ENCODE measurements at places on chromosomes 4 and X.

- no peak for DNase-seq
Measured at GRCh38 chrX:39930786-39931528, 166.8 kb downstream of the BCOR start.

DNA sequence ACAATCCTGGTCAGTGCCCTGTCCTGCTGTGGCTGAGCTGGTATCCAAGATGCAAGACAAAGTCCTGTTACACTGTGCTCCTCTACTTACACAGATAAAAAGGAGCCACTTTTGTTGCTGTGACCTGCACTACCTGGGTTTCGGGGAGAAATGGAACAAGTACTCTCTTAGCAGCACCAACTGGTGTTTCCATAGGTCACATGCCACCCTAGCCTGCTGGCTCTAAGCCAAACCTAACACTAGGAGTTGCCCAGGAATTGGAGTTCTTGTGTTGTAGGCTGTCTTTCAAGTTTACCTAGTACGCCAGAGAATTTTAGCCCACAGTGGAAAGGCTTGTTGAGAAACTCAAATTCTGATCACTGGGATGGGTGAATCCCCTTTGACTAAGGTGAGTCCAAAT is 727.4 kb downstream of the FAM133A start:
- no peak for DNase-seq

DNA sequence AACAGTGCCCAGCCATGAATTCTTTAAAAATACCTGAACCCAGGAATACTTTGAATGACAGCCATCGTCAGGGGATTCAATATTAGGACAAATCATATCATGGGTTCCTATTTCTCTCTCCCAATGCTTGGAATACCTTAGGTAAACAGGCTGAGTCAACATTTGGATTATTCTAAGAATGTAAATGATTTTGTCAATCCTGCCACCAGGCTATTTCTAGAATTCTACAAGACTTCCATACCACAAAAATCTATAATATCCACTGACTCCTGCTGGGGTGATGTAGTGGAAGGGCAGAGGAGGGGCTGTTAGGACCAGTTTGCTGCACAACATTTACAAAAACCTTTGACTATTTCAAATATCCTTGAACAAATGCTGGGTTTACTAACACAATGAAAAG is 65.2 kb downstream of the IGFBP7 start:
- no peak for DNase-seq

- no peak for DNase-seq
Measured at GRCh38 chrX:102650903-102651241, 411 bp upstream of the GPRASP1 start.

DNA sequence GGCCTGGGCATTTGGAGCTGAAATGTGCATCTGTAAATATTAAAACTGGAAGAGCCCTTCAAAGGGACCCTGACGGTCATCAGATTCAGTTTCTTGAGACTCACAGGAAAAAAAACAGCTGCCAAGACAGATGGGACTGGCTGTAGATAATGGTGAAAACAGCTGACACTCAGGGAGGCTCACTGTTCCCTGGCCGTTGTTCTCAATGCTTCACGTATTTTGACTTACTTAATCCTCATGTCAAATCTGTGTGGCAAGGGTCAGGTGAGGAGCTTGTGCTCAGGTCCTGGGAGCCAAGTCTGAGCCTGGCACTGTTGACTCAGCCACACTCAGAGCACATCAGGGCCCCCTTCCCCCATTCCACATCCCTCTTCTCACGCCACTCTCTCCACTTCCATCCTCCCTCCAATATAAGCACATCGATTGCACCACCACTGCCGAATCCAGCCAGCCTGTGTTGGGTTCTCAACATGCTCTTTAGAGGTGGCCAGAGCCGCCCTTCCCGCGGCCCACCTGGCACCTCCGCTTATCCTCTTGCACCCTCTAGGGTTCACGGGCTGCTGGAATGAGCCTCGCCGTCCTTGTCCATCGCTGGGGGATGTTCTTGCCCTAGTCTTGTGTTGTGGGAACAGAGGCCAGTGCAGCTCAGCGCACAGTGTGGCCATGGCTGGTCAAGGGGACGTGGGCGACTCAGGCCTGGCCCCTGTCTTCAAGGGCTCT is 40.1 kb downstream of the EVC start:
- no peak for DNase-seq
